Left kidney (tissue), 8 donors: ENCODE measurements at places on chromosomes 16 and 17. TPM values are rescaled to one million over a fixed set of nuclear protein-coding genes. Genes with fewer than 3 reads are reported as not detected.

DNA sequence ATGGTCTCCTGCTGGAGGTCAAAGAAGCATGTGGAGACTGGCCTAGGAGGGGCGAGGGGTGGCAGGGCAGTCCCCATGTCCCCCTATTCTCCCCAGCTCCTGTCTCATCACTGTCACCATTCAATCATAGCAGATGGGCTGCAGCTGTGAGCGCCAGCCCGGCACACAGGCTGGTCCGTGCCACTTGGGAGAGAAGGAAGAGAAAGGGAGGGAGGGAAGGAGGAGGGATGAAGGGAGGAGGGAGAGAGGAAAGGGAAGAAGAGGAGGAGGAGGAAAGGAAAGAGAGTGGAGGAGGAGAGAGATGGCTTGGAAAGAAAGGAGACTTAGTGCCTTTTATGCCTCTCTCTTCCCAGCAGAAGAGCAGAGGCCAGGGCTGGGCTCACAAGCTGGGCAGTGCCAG lies 12.4 kb downstream of the NEUROD2 start:
- no peak for DNase-seq

DNA sequence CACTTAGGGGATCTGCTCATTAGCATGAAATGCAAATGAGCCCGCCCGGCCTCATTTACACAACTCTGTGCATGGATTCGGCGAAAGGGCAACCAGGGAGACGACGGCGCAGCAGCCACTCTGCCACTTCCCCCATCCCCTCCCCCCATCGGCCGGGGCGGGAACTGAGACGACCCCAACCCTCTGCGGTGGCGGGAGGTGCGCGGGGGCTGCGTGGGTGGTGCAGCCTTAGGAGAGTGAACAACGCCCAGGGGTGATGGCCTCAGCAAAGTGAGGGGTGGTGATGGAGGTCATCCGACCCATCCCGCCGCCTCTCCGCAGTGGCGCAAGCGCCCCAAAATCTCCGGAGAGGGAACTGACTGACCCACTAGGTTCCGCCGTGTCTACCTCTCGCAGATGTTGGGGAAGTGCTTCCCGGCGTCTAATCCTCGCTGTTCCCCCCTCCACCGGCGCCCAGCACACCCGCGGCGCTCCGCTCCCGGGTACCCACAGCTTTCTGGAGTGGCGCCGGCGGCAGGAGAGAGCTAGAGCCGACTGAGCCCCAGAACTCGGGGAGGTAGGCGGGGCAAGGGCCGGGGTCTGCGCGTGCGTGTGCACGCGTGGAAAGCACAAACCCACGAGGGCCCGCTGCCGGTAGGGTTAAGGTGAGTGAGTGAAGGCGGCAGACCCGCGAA lies 1.4 kb upstream of the CACNA1G start:
- no peak for DNase-seq

Gene LGALS9
- polyA plus RNA-seq: 14.9 TPM

Gene MYBBP1A
- polyA plus RNA-seq: 38.1 TPM

Gene EPN2
- polyA plus RNA-seq: 44.4 TPM
